ENCODE measurements at places on chromosomes 12 and 14.

- DNase-seq, result no peak
Measured at GRCh38 chr12:67457778-67458665, 188.9 kb downstream of the CAND1 start.

GRCh38 chr14:28870033-28870564, 103.5 kb downstream of the FOXG1 start:
- DNase-seq, result no peak

GRCh38 chr12:132145334-132145733, 1.1 kb downstream of the NOC4L start:
- DNase-seq, result no peak

GRCh38 chr14:93045211-93045674, 70.5 kb downstream of the ITPK1 start:
- DNase-seq, result no peak

GRCh38 chr14:39219075-39219499, 14.6 kb upstream of the MIA2 start:
- DNase-seq, result no peak

DNA sequence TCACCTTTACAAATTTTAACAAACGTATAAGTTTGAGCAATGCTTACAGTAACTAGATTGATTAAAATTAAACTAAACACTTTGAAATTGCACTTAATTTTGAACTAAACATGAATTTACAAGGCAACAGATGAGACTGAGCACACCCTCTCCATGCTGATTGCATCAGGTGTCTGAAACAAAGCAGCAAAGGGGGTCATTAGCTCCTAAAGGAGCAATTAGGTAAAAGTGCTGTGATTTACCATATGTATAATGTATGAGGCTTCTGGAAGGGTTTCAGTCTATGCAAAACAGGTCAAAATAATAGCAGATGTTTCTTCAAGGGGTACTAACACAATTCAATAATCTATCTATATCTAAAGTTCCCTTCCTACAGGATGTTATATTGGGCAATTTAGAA, 98.8 kb upstream of the LMNTD1 start:
- DNase-seq, result no peak
